ENCODE measurements at places on chromosomes 1 and 21. TPM values are rescaled to one million over a fixed set of nuclear protein-coding genes. Genes with fewer than 3 reads are reported as not detected.

DNA sequence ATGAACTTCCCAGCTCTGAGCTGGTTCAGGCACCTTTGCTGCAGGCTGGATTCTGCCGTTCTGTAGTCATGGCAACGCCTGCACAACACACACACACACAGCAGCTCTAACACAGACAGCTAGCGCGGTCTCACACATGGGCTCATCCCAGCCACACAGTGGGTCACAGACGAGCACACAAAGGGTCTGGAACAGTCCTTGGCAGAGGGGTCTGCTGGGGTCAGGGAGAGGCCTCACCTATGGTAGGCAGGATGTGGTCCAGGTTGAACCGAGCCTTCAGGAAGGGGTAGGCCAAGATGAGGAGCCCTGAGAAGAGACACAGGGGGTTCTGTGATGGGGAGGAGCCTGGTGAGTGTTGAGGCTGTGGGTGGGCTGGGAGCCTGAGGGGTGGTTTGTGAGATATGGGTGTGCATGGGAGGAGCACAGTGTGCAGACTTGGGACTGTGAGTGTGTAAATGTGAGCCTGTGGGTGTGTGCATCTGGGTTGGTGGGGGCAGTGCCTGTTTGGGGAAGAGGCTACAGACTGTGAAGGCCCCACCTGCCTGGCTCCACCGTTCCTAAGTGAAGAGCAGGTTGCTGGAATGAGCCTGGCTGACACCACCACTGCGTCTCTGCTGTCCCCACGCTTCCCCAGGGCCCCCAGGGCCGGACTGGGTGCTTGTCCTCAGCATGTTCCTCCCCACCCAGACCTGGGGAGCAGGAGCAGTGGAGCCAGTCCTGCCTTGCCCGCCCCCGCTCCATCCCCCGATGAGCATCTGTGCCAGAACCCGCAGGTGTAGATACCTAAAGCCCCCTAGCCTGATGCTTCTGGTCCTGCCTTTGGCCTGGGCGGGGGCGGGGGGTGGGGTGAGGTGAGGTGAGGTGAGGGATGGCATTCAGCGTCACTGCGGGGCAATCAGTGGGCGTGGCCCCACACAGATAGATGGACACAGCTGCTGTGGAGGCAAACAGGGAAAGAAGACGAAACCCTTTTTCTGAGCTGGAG, 1.5 kb downstream of the KNCN start:
- H3K27me3 ChIP-seq = peaks cover 80% of the 10 kb centered on the region
- H3K4me1 ChIP-seq = no peaks in the 10 kb centered on the region
- no peaks in the 10 kb centered on the region for H3K36me3 ChIP-seq
- DNase-seq = no peak

DNA sequence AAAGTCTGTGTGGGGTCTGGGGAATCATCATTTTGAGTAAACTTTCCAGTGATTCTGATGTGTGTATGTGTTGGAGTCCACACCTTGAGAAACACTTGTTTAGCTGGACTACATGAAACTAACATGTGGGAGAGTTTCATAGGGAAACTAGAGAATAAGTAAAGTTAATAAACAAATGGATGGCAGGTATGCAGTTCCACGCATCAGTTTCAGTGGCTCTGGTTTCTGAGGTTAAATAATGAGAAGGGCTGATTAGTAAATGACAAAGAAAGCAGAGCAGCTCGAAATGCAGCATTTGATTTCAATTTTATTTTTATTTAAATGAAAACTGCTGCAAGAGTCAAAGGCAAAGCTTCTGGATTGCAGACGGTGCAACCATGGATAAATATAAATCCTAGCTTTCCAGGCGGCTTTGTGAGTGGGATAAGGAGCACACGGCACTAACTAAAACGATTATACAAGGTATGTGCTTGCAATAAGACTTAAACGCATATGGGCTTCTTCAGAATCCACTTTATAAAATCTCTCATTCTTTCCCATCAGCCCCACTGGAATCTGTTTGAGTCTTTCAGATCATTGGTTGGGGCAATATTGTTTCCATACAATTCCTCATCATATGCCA, 310.7 kb downstream of the PLPP3 start:
- no peak overlapping the region for H3K4me3 ChIP-seq
- no peak for DNase-seq
- no peaks in the 10 kb centered on the region for H3K27me3 ChIP-seq

- H3K4me3 ChIP-seq = no peak overlapping the region
- peaks cover 20% of the 10 kb centered on the region for H3K4me1 ChIP-seq
- H3K27ac ChIP-seq = no peak overlapping the region
- no peaks in the 10 kb centered on the region for H3K27me3 ChIP-seq
- H3K36me3 ChIP-seq = no peaks in the 10 kb centered on the region
- DNase-seq = peak; percentile 9
Observed at GRCh38 chr21:45528981-45529784, 13.1 kb downstream of the SLC19A1 start.

- DNase-seq = no peak
- H3K4me3 ChIP-seq = no peak overlapping the region
- no peaks in the 10 kb centered on the region for H3K4me1 ChIP-seq
- H3K36me3 ChIP-seq = no peaks in the 10 kb centered on the region
Observed at GRCh38 chr1:197464044-197464443, 196.0 kb downstream of the CRB1 start.

DNA sequence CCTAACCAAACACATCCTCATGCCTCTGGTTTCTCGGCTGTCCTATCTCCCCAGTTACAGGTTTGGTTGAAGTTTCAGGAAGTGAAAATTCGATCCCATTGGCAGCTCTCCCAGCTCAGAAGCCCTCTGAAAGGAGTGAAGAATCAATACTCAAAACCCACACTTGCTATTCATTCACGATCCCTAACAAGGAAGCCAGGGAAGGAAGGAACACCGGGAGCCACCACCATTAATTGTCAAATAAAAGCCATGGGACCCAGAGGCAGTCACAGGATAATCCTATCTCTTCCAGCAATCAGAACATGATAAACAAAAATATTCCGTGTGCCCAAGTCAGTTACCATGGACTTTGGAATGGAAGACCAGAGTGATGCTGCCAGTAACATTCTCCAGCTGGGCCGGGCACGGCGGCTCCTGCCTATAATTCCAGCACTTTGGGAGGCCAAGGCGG, 7.0 kb downstream of the TMPRSS2 start:
- no peak overlapping the region for H3K4me3 ChIP-seq
- no peak for DNase-seq
- peaks cover 94% of the 10 kb centered on the region for H3K27me3 ChIP-seq
- no peak overlapping the region for H3K27ac ChIP-seq
- H3K4me1 ChIP-seq = no peaks in the 10 kb centered on the region

GRCh38 chr1:178749581-178750166, 24.6 kb downstream of the RALGPS2 start:
- no peak overlapping the region for H3K4me3 ChIP-seq
- H3K27me3 ChIP-seq = no peaks in the 10 kb centered on the region

DNA sequence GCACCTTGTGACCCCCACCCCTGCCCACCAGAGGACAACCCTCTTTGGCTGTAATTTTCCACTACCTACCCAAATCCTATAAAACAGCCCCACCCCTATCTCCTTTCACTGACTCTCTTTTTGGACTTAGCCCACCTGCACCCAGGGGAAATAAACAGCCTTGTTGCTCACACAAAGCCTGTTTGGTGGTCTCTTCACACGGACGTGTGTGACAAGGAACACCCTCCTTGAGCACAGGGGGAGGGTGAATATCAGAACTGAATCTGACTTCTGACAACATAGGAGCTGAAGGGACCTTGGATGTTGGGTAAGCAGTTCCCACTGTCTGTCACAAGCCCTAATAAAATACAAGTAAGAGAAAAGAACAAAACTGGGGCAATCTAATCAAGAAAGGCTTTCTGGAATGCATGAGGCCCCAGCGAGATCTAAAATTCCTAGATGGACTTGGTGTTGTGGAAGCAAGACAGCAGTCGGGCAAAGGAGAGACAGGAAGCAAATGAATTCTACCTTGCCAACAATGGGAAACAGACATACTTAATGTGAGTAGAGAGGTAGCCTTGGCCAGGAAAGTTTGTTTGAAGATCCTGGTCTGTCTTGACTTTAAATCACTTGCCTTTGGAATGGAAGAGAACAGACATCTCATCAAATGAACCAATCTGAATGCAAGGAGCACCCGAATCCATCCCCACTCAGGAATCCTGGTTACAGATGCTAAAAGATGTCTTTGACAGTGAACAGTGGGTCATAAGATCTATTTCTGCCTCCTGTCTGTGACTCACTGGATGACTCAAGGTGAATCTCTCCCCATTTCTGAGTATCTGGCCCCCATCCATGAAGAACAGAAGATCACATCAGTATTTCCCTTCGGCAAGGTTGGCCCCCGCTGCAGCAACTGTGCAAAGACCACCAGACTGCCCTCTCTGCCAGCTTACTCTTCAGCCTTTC, 53.3 kb downstream of the OLFML3 start:
- H3K36me3 ChIP-seq = no peaks in the 10 kb centered on the region
- no peak overlapping the region for H3K27ac ChIP-seq
- no peaks in the 10 kb centered on the region for H3K4me1 ChIP-seq

GRCh38 chr1:63087966-63088365, 234.4 kb upstream of the FOXD3 start:
- no peaks in the 10 kb centered on the region for H3K4me1 ChIP-seq
- peaks cover 60% of the 10 kb centered on the region for H3K27me3 ChIP-seq
- H3K36me3 ChIP-seq = no peaks in the 10 kb centered on the region

GRCh38 chr1:37477198-37477931, 3.0 kb downstream of the ZC3H12A start:
- H3K27me3 ChIP-seq = no peaks in the 10 kb centered on the region
- peak overlapping the region; percentile 83 for H3K4me3 ChIP-seq
- peaks cover 83% of the 10 kb centered on the region for H3K4me1 ChIP-seq
- H3K27ac ChIP-seq = peak overlapping the region; percentile 91
- peaks cover 45% of the 10 kb centered on the region for H3K36me3 ChIP-seq

DNA sequence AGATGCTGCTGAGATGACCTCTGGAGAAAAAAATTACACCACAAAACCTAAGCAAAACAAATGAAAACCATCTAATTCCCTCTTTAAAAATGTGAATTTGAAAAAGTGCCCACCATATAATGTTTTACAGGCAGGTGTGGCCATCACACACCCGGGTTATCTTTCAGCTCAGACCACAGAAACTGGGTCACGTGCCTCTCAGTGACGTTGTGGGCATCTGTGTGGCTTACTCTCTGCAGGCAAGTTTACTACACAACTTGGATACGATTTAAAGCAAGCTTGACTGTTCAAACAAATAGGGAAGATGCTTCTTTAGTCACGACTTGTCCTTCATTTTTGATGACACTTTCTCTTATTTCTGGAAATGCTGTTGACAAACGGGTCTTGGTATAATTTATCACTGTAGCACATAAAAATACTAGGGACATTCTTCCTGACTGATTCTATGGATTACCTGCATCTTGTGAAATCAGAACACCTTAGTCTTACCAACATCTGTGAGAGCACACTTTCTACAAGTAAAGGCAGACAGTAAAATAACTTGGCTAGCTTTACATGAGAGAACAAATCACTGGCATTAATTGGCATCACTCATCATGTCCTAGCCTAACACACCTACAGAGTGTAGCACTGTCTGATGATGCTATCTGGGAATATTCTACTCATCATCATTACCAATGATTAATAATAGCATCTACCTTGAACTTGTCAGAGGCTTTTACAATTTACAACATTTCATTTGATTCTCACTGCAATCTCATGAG, 89.3 kb upstream of the EDEM3 start:
- no peaks in the 10 kb centered on the region for H3K27me3 ChIP-seq
- H3K27ac ChIP-seq = peak overlapping the region; percentile 25
- H3K4me3 ChIP-seq = no peak overlapping the region
- no peak for DNase-seq

DNA sequence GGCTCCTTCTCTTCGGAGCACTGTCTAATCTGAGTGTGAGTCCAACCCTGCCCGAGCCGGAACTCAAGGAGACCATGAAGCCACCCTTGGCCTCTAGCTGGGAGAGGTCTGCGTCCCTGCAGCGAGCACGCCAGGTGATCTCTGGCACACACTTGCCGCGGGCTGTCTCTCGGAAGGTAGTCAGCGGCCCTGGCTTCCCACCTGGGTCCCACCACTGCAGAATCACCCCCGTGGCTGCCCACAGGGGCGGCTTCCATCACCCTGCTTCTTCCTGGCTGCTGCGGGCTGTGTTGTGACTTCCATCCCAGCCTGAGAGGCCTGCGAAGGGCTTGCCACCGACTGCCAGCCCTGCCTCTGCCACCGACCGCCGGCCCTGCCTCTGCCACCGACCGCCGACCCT, 17.0 kb downstream of the FAAP20 start:
- DNase-seq = no peak
- peaks cover 10% of the 10 kb centered on the region for H3K4me1 ChIP-seq
- H3K4me3 ChIP-seq = no peak overlapping the region

ARHGEF10L gene
- 59.1 TPM for total RNA-seq

TCP10L gene
- 3.0 TPM for total RNA-seq

TAS1R3 gene
- 0.93 TPM for total RNA-seq

NT5C1A gene
- 26.8 TPM for total RNA-seq

Measured in left ventricle myocardium inferior (tissue), 1 donor.